Esophagus squamous epithelium (tissue), 5 donors: ENCODE measurements at places on chromosomes 16 and 17. TPM values are rescaled to one million over a fixed set of nuclear protein-coding genes. Genes with fewer than 3 reads are reported as not detected.

- peaks cover 7% of the 10 kb centered on the region for H3K36me3 ChIP-seq
- DNase-seq: no peak
- peak within 1 kb of the TSS; percentile 95 for H3K27ac ChIP-seq
- H3K27me3 ChIP-seq: no peaks in the 10 kb centered on the region
Measured at GRCh38 chr17:40177275-40177874, at the start of gene RAPGEFL1. TSS of gene RAPGEFL1 (plus strand) at chr17:40177470. CDS start at chr17:40177862, 392 bp downstream.

Gene CACNG3
- total RNA-seq: not detected

Gene KCNH4
- 0.09 TPM for total RNA-seq

- no peak overlapping the region for H3K27ac ChIP-seq
- no peaks in the 10 kb centered on the region for H3K4me1 ChIP-seq
- no peaks in the 10 kb centered on the region for H3K27me3 ChIP-seq
- no peak overlapping the region for H3K4me3 ChIP-seq
Measured at GRCh38 chr17:62179525-62180161, 114.6 kb upstream of the MED13 start.

- H3K4me1 ChIP-seq: peaks cover 4% of the 10 kb centered on the region
- DNase-seq: no peak
- H3K27ac ChIP-seq: no peak overlapping the region
- no peaks in the 10 kb centered on the region for H3K27me3 ChIP-seq
- H3K36me3 ChIP-seq: no peaks in the 10 kb centered on the region
- no peak overlapping the region for H3K4me3 ChIP-seq
Measured at GRCh38 chr16:14151256-14152030, 80.3 kb downstream of the MRTFB start.

- no peak overlapping the region for H3K4me3 ChIP-seq
- no peaks in the 10 kb centered on the region for H3K4me1 ChIP-seq
- H3K27ac ChIP-seq: no peak overlapping the region
- no peaks in the 10 kb centered on the region for H3K27me3 ChIP-seq
- H3K36me3 ChIP-seq: no peaks in the 10 kb centered on the region
- DNase-seq: no peak
Measured at GRCh38 chr16:64656471-64656870, 465.4 kb downstream of the CDH11 start.

DNA sequence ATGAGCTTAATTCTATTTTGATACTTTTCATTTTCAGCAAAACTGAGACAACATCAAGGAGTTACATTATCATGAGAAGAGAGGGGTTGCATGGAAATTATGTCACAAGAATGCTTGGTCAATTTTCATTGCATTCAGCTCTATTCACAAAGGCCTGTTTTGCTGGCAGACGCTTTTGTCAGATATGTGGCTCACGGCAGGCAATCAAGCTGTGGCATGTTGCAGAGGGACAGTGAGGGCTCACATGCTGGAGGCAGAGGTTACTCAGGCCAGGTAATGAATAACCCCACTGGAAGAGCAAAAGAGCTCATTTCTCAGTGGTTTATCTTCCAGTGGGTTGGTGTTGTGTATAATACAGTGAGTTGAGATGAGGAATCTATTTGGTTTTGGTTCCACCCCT is 98.7 kb upstream of the RBFOX1 start:
- no peaks in the 10 kb centered on the region for H3K36me3 ChIP-seq
- no peak for DNase-seq
- no peak overlapping the region for H3K27ac ChIP-seq
- no peak overlapping the region for H3K4me3 ChIP-seq
- H3K27me3 ChIP-seq: no peaks in the 10 kb centered on the region

- no peaks in the 10 kb centered on the region for H3K36me3 ChIP-seq
- no peak for DNase-seq
- H3K27ac ChIP-seq: no peak overlapping the region
- H3K27me3 ChIP-seq: no peaks in the 10 kb centered on the region
Measured at GRCh38 chr16:85139881-85140339, 27.6 kb upstream of the CIBAR2 start.

DNA sequence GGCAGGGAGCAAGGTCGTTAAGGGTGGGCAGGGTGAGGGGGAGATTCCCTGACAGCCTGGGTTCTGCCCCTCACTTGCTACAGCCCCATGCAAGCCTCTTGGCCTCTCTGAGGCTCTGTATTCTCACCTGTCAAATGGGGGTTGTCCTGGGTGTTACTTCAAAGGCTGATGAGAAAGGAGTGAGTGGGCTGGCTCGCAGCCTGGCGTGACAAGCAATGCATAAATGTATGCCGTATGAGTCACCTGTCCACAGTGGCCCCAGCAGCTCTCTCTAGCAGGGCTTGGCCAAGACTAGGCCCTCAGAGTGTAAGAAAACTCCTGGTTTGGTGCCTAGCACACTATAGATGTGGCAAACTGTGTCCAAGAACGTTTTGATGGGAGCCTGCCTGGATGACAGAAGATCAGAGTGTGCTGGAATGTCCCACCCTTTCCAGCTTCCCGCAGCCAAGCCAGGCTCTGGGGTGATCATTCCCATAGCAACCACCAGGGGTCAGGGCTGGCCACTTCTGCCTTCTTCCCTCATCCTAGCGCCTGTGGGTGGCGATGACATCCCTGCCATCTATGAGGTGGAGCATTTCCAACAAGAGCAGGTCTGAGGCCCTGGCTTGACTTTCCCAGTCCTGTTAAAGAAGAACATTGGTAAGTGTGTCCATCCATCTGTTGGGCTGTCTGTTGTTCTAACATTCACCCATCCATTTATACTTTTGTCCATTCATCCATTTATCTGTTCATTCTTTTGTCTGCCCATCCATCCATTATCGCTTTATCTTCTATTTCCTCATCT is 37.2 kb upstream of the ADGRG1 start:
- H3K4me3 ChIP-seq: no peak overlapping the region
- H3K27me3 ChIP-seq: peaks cover 26% of the 10 kb centered on the region
- DNase-seq: no peak
- H3K4me1 ChIP-seq: peaks cover 31% of the 10 kb centered on the region
- no peaks in the 10 kb centered on the region for H3K36me3 ChIP-seq
- H3K27ac ChIP-seq: no peak overlapping the region

DNA sequence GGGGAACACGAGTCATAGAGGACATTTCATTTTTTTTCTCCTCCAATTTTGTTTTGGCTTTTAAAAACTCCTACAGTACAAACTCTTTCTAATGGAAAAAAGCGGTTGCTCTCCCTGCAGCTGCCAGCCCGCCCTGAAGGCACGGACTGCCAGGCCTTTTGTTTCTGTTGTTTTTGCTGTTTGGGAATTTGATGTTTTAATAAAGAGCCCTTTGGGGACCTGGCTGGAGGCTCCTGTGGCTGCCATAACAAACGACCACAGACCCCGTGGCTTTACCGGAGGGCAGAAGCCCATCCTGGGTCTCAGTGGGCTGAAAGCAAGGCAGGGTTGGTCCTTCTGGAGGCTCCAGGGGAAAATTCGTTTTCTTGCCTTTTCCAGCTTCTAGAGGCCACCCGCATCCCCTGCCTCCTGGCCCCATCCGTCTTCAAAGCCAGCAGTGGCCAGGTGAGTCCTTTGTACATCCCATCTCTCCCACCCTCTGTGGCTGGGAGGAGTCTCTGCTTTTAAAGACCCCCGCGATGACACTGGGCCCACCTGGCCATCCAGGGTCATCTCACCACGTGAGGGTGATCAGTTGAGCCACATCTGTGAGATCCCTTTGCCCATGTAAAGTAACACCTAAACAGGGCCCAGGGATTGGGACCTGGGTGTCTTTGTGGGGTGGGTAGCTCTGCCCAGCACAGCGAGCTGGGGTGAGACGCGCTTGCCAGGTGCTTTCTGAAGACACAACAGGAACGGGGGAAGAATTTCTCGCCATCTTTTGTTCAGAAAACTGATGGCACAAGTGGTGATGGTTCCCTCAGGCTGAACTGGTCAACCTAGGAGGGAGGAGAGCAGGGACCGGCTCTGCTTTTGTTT is 113.9 kb downstream of the BANP start:
- peaks cover 25% of the 10 kb centered on the region for H3K4me1 ChIP-seq
- no peak for DNase-seq
- no peak overlapping the region for H3K27ac ChIP-seq
- H3K27me3 ChIP-seq: no peaks in the 10 kb centered on the region
- peaks cover 89% of the 10 kb centered on the region for H3K36me3 ChIP-seq
- no peak overlapping the region for H3K4me3 ChIP-seq

DNA sequence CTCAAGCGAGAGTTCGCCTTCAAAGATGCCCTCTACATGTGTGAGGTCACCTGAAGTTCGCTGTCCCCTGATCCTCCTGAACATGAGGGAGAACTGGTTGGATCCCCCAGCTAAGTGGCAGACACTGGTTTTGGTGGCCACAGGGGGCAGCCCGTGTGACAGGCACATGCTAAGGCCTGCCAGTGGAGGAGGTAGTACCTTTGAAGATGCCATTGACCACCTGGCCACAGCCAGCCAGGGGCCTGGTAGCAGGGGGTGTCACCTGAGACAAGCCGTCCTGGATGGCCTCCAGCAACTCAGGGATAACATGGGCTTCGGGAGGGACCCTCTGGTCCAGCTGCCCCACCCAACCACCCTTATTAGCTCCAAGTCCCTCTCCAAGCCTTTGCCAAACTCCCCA is 7.3 kb upstream of the ALDH3A1 start:
- H3K4me3 ChIP-seq: no peak overlapping the region
- no peaks in the 10 kb centered on the region for H3K27me3 ChIP-seq
- H3K36me3 ChIP-seq: no peaks in the 10 kb centered on the region
- no peak for DNase-seq
- peak overlapping the region; percentile 95 for H3K27ac ChIP-seq

Gene SAT2
- 20.5 TPM for total RNA-seq

Gene KRT32
- 4.2 TPM for total RNA-seq

Gene CACNG5
- not detected for total RNA-seq

Gene TCAP
- 0.11 TPM for total RNA-seq

DNA sequence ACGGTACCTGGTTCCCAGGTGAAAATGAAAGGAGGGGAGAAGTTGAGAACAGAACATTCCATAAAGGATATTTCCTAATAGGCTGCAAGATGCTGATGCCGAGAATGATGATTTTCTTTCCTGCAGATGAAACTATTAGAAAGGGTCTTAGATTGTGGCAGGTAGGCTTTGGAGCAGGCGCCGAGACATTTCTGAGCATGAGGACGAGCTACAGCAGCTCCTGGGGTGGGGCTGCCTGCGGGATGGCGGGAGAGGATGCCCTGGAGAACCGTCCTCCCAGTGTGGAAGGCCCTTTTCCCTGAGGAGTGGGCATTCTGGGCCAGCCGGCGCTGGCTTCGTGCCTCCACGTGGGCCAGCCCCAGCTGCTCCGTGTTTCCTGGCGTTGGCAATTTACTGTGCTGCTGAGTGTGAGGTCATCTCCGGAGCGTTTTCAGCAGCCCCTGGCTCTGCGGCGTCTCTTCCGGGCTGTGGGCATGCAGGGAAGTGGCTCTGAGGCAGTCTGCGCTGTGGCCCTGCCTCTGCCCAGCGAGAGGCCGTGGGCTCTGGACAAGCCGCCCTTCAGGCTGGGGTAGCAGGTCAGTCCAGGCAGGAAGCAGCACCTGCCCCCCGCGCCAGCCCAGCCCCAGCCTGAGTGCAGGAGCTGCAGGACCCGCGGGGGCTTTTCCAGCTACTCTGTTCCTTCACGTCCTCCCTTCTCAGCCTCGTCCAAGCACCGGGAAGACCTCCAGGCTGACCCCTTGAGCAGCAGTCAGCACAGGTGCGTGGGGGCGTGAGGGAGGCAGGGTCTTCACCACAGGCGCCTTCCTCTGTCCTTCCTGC is 12.2 kb downstream of the ENGASE start:
- H3K4me3 ChIP-seq: no peak overlapping the region
- peaks cover 9% of the 10 kb centered on the region for H3K4me1 ChIP-seq
- DNase-seq: no peak

- H3K27ac ChIP-seq: no peak overlapping the region
- H3K36me3 ChIP-seq: no peaks in the 10 kb centered on the region
- no peak overlapping the region for H3K4me3 ChIP-seq
- H3K27me3 ChIP-seq: peaks cover 8% of the 10 kb centered on the region
- no peak for DNase-seq
- H3K4me1 ChIP-seq: peaks cover 4% of the 10 kb centered on the region
Measured at GRCh38 chr16:4209666-4210065, 32.2 kb downstream of the SRL start.
